Suppressor macrophage treated with lipopolysaccharide for 4 hours (primary cell): ENCODE measurements at places on chromosomes 6 and 20.

DNA sequence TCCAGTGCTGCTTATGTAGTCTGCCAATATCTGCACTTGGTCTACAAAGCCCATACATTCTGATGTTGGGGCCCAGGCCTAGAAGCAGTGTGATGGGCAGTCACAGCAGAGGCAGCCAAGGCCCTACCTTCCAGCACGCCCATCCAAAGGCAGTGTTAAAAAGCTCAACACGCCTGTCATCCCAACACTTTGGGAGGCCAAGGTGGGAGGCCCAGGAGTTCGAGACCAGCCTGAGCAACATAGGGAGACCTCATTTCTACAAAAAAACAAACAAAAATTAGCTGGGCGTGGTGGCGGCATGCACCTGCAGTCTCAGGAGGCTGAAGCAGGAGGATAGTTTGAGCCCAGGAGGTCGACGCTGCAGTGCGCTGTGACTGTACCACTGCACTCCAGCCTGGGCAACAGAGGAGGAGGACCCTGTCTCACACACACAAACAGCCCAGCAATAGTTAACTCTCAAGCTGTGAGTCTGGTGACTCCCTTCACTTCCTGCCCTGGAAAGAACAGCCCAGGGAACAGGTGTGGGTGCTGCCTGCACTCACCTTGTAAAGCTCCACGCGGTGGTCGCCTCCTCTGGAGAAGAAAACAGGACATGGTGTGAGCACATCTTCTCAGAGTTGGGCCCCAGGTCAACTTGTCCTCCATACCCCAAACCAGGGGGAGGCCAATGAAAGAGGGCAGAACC lies 68.8 kb downstream of the PYGB start:
- DNase-seq: no peak

- no peak for DNase-seq
Measured at GRCh38 chr6:81562169-81562568, 190.3 kb downstream of the TENT5A start.

DNA sequence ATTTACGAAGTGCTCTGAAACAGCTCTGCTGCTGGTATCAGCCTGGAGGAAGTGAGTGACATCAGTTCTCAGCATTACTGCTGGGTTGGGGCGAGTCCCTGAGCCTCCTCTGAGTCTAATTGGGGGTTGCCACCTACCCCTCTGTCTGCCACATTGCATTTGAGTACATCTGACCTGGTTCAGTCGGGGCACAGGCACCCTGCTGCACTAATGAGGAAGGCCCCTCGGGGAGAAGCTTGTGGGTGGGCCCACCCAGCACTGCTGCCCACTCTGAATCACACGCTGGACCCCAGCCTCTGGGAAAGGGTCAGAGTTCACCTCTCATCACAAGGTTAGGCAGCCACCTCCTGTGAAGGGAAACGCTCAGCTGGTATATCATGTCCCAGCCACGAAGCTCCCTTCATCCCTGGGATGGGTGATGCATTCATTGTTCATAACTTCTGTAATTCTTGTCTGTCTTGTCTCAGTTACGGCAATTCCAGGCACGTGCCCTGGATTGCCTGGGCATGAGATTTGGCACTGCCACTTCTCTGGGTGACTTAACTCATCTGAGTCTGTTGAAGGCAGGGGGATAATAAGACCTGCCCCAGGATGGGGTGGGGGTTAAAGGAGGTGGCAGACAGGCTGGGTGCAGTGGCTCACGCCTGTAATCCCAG lies 13.3 kb downstream of the DNMT3B start:
- no peak for DNase-seq

DNA sequence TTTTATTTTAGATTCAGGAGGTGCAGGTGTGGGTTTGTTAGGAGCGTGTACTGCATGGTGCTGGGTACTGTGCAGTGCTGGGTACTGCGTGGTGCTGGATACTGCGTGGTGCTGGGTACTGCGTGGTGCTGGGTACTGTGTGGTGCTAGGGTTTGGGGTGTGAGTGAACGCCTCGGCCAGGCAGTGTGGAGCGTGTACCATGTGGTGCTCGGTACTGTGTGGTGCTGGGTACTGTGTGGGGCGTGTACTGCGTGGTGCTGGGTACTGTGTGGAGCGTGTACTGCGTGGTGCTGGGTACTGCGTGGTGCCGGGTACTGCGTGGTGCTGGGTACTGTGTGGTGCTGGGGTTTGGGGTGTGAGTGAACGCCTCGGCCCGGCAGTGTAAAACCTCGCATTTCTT lies 62.9 kb downstream of the WDR27 start:
- DNase-seq: no peak

DNA sequence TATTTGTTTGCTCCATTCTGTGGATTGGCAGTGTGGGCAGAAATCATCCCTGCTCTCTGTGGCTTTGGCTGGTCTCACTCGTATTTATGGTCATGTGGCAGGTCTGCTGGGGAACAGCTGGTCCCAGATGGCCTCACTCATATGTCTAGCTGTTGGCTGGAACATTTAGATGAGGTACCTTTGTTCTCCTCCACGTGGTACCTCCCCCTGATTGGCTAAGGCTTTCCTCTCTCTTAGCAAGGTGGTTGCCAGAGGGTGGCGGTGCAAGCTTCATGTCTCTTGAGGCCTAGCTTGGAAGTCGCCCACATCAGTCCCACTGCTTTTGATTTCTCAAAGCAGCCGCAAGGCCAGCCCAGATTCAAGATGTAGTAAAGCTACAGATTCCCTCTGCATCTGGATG lies 348.5 kb upstream of the BTBD3 start:
- DNase-seq: no peak

- no peak for DNase-seq
Measured at GRCh38 chr6:5506149-5506548, 244.8 kb downstream of the FARS2 start.
